CD4-positive, alpha-beta T cell treated with Interleukin-2 at 100 ng/mL for 4 hours (primary cell): ENCODE measurements at places on chromosomes 12 and 14.
A peak's percentile ranks its signal among the peaks of the same experiment; 100 is the strongest.

- no peak for DNase-seq
These were observed 24.2 kb downstream of the PARPBP start for GRCh38 chr12:102144221-102144620.

DNA sequence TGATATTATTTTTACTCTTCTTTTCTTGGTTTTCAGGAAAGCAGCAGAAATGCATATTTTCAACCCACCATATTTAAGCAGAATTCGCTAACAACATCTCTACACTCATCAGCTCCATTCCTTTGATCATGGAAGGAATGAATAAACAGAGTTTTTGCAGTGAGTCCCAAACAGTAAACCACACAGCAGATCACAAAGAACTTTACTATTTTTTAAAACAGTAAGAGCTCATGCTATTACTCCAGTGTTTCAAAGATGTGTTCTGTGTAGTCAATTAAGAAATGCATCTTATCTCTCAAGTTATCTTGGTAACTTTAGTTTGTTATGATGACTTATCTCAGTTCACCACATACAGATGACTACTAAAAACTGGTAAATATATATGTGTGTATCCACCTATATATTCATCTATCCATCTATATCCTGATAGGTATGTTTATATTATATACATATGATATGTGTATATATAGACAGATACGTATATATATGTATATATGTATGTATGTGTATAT, 843.5 kb downstream of the BCL11B start:
- no peak for DNase-seq

DNA sequence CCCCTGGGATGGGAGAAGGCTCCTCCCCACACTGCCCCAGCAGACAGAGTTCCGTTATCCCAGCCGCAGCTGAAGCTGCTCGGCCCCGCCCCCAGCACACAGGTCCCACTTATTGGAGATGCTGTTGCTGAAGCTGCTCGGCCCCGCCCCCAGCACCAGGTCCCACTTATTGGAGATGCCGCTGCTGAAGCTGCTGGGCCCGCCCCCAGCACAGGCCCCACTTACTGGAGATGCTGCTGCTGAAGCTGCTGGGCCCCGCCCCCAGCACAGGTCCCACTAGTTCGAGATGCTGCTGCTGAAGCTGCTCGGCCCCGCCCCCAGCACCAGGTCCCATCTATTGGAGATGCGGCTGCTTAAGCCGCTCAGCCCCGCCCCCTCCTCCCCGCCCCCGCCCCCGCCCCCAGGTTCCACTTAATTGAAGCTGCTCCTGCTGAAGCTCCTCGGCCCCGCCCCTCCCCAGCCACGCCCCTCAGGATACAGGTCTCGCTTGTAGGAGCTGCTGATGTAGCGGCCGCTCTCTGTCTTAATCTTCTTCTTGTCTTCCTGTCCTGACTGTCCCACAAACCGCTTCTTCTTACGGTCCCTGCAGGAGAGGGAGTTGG, 12.0 kb downstream of the CFAP73 start:
- DNase-seq: no peak

DNA sequence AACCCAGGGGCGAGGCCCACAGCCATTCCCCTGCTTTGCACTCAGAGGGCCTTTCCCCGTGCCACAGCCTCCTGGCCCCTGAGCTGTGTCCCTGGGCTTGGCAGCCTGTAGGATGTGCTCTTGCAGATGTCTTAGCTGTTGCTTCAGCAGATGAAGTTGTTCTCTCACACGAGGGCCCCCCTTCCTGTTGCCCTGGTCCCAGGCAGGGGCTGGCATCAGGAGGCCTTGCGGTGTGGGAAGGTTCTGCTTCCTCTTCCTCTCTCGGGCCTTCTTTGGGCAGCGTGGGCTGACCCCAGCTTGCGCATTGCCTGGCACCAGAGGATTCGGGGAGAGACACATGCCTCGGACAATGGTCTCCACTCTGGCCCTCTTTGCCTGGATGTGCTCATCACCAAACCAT, 12.7 kb downstream of the PROX2 start:
- no peak for DNase-seq

GRCh38 chr14:77920312-77920711, 120.4 kb downstream of the ADCK1 start:
- no peak for DNase-seq

GRCh38 chr14:20746566-20746965, 879 bp downstream of the EDDM3A start:
- DNase-seq: no peak

GRCh38 chr14:65604535-65604934, 192.0 kb downstream of the FUT8 start:
- no peak for DNase-seq

GRCh38 chr14:100203146-100203545, 35.8 kb upstream of the YY1 start:
- no peak for DNase-seq

DNA sequence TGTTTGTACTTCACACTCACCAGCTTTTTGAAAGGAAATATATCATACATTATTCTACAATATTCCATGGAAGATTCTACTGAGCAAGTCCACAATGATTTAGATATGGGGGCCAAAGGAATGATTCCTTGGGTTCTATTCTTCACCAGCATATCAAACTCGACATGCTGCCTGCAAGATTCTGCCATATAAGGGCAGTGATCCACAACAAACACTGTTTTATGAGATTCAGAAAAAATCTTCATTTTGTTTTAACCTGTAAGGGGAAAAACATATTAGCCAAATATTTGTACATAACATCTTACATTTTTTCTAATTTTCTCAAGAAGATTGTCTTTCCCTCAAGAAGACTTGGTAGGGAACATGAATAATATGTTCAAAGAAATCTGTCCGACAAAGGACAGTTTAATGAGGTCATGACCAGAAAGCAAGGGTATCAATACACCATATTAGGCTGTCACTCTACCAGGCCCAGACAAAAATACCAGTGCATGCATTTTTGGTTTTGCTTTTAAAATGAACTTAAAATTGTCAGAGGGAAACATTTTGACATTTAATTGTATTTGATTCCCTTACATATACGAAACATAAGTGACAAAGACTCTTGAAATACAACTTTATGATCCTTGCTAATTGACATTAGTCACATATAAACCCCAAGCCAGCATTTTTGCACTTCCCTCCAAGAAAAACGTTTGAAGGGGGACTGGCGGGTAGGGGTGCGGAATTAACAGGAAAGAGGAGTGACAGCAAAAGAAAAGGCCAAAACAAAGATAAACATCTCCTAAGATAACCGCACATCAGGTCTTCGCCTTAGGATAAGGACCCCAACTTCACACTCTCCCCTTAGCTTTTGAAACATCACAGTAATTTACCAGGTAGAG, 980 bp downstream of the INTS13 start:
- peak; percentile 63 for DNase-seq

- no peak for DNase-seq
These were observed 78.5 kb downstream of the PPFIBP1 start for GRCh38 chr12:27602516-27602915.

DNA sequence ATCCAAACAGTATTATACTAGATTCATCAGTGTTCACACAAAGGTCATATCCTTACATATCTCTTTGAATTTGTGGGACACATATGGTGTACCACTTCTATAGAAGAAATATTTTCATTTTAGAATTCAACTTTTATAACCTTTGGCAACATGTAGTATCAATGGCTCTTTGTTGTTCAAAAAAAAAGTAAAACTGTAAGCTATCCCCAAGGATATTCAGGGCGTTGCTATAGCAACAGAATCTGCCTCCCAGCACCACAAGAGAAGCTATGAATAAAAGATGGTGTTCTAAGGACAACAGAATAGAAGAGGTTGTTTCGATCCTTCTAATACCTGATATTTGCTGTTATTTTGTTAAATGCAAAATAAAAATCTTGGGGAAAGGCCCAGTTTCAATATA, 139.3 kb downstream of the BRMS1L start:
- DNase-seq: no peak

- DNase-seq: no peak
These were observed 55.7 kb downstream of the ITPK1 start for GRCh38 chr14:93059917-93060545.

- DNase-seq: no peak
These were observed 3.2 kb upstream of the TUBA1C start for GRCh38 chr12:49261721-49262120.

GRCh38 chr12:67161322-67161918, 107.7 kb upstream of the CAND1 start:
- peak; percentile 34 for DNase-seq

- DNase-seq: no peak
These were observed 214.4 kb upstream of the GARIN6 start for GRCh38 chr12:99433155-99433554.

- DNase-seq: no peak
These were observed 207.8 kb downstream of the CRADD start for GRCh38 chr12:93884794-93885460.

GRCh38 chr12:43312991-43313505, 239.0 kb downstream of the ADAMTS20 start:
- no peak for DNase-seq

DNA sequence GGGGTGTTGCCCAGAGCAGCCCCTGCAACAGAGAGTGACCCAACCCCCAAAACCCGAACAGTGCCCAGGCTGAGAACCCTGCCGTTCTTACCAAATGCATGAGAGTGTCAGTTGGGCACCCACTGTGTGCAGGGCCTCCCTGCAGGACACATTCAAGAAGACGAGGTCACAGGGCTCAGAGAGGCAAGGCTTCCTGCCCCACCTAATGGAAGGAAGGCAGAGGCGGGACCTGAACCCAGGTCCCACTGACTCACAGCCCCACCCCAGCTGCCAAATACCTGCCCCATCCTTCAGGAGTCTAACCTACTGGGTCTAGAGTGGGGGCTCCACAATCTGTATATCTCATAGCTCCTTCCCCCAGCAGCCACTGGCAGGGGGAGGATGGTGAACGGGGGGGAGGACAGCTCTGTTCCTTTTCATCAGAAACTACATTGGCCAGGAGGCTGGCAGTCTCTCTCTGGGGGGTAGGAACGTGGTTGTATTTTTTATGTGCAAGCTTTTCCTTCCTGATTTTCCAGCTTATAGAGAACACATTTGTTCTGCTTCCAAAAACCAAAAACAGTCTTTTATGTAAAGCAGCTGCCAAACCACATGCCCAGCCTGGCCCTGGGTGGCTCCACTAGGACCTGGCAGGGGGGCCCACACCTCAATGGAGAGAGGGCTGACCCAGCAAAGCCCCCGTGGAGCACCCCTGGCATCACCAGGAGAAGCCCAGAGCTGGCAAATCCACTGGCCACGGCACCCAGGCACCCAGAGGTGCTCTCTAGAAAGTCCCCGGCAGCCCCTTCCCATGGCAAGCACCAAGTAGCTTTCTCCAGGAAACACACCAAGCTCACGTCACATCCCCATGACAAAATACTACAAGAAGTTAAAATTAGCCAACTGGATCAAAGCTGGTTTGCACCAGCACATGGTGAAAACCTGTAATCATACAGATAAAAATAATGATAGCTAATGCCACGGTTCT, 17.0 kb downstream of the NCOR2 start:
- no peak for DNase-seq

GRCh38 chr12:70785896-70786295, 134.6 kb downstream of the PTPRR start:
- no peak for DNase-seq

GRCh38 chr12:90004319-90005074, 295.9 kb upstream of the ATP2B1 start:
- DNase-seq: no peak

DNA sequence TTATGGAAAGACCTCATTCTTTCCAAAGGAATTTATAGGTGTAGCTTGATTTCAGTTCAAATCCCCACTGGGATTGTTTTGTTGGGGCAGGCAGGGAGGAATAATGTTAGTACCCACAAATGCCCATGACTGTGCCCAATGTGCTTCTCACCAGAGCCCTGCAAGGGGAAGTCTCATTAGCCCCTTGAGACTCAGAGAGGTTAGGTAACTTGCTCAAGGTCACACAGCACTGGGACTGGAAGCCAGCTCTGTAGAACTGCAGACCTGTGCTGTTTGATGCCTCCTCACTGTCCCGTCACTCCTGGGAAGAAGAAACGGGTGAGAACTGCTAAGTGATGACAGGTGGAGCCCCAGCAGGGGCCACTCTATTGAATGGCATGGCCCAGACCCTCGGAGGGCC, 8.9 kb downstream of the ANKRD9 start:
- DNase-seq: no peak

DNA sequence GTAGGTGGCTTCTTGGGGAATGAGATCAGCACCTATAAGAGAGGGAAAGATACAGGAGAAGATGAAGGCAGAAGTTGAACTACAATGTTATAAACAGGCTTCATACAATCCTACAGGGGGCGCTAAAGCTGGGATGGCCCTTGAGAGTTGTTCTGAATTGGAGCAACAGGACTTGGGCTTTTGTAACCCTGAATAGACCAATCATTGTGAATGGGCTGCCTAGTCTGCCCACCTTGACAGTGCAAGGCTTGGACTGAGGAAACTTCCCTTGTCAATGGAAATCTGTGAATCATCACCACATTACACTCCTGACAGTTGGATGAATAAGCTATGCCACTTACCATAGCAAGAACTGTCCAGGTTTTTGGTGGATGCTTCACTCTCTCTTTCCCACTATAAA, 306.1 kb downstream of the KCNC2 start:
- DNase-seq: no peak

- no peak for DNase-seq
These were observed 286.0 kb downstream of the TMEM132D start for GRCh38 chr12:129617849-129618248.
